ENCODE measurements at places on chromosomes 12 and 14.

DNA sequence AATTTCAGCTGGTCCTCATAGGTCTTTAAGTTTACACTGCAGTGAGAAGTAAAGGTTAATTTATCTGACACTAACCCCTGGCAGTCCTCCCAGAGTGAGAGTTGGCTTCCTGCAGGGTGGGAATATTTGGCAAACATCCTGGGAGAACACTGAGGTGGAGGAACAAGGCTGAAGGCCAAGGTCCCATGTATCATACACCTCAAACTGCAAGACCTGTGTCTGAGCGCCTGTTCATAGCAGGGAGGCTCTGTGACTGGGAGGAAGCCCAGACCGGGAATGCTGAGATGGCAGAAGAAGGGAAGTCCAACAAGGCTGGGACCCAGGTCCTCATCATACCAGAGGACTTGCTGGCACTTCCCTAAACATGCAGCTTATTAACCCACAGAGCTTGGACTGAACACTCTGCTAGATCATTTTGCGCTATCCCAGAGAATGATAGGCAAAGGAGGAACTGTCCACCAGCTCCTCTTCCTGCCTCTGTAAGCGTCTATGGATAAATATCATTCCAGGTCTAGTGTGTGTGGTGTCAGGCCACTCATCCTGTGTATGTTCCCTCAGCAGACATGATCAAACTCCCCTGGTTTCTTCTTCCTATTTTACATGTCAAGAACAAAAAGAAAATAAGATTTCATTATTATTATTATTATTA lies 199.6 kb upstream of the CNOT2 start:
- DNase-seq: no peak

DNA sequence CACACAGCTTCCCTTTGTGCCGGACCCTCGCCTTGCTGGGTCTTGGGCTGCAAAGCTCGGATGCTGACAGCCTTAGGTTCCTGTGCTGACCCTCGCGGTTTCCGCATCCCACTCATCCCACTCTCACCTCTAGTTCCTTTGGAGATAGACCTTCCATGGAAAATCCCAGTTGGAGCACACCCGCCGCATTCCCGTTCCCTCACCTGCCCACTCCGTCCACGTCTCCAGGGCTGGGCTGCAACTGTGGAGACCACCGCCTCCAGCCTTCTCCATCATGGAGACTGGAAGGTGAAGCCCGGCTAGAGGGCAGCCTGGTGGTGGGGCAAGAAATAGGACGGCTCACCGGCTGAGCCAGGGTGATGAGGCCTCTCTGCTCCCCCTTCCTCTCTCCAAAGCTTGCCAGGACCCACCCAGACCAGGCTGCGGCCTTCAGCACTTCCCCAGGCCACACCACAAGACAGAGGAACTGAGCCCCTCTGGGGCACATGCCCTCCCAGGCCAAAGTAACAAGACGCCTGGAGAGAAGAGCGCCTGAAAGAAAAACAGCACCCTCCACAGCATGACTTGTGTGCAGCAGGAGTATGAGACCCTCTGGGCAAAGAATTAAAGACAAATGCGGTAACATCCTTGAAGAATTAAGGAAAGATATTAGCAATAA lies 15.0 kb downstream of the TMEM121 start:
- DNase-seq: no peak

GRCh38 chr12:119544765-119545625 lies 48.6 kb upstream of the TMEM233 start:
- peak; percentile 44 for DNase-seq

DNA sequence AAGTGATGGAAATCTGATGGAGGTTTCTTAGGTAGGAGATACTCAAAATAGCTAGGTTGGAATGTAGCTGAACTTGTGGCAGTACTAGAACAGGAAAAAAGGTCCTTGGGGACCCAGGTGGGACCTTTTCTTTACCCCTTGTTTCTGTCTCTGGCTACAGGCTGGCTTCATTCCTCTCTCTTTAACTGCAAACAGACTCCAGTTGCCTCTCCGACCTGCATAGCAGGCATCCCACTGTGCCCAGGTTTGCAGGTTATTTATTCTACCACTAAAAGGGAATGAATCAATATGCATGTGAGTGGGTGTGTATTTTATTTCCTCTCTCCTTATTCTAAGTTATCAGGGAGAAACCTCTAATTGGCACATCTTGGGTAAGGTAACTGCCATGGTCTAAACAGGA lies 758.1 kb downstream of the MED13L start:
- DNase-seq: no peak

DNA sequence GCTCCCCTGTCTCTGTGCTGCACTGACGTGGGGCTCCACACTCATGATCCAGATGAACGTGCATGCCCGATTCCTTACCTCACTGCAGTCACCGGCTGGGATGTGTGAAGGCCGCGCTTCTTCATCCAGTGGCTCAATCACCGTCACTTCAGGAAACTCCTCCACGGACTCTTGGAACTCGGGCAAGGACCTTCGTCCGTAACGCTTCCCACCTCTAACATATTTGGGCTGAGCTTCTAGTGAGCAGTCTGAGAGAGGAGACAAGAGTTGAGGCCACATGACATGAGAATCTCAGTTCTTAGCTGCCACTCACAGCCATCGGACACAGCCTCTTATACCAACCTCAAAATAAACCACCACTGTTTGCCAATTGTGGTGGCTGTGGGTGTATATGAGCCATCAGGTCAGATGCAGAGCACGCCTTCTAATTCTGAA lies 38.3 kb downstream of the NIN start:
- DNase-seq: no peak

DNA sequence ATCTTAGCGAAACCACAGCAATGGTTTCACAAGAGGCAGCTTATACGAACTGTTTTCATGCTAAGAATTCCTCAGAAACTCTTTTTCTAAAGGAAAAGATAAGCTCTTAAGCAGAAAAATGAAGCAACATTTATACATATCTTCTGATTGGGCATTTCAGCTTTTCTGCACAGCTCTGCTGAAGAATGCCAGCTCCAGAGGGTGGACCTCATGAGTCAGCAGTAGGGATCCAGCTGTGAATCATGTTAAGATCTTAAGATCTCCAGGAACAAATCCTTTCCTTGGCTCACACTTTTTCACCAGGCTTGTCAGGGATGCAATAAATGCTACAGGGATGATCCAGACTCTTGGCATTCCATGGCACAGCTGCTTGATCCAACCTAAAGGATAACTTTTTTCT lies 477.1 kb upstream of the CCDC196 start:
- DNase-seq: no peak

- no peak for DNase-seq
Measured at GRCh38 chr14:25833341-25834126, 764.3 kb downstream of the NOVA1 start.

DNA sequence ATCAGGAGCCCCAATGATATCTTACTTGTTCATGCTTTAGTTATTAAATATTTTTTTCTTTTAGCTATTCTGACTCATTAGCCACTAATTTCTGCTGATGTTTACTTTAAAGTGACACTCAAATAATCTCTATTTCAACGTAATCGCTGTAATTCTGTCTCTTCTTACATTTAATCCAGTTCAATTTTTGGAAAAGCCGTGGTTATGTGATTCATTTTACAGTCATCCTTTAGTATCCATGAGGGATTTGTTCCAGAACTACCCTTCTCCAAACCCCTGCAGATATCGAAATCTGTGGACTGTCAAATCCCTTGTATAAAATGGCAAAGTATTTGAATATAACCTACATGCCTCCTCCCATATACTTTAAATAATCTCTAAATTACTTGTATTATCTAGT lies 1103.4 kb downstream of the LRFN5 start:
- DNase-seq: no peak

- DNase-seq: no peak
Measured at GRCh38 chr12:66905201-66905600, 226.3 kb upstream of the GRIP1 start.

- DNase-seq: no peak
Measured at GRCh38 chr12:111204788-111205241, 164.1 kb downstream of the PHETA1 start.

- no peak for DNase-seq
Measured at GRCh38 chr12:116310082-116310481, 32.6 kb upstream of the MED13L start.

DNA sequence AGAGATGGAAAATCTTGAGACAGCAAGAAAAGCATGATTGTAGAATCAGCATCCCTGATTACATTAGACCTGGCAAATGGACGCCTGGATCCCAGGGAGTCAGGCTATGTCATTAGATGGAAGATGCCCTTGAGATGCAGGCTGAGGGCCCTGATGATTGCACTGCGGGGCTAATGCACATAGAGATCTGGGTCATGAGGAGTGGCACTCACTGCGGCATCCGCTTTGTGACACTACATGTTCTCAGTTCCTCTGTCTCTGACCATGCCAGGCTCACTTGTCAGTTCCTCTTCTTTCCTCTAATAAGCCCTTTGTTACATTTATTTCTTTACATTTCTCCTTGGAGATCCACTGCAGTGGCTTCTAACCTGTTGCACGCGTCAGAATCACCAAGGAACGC lies 70.1 kb upstream of the GPATCH2L start:
- DNase-seq: no peak

DNA sequence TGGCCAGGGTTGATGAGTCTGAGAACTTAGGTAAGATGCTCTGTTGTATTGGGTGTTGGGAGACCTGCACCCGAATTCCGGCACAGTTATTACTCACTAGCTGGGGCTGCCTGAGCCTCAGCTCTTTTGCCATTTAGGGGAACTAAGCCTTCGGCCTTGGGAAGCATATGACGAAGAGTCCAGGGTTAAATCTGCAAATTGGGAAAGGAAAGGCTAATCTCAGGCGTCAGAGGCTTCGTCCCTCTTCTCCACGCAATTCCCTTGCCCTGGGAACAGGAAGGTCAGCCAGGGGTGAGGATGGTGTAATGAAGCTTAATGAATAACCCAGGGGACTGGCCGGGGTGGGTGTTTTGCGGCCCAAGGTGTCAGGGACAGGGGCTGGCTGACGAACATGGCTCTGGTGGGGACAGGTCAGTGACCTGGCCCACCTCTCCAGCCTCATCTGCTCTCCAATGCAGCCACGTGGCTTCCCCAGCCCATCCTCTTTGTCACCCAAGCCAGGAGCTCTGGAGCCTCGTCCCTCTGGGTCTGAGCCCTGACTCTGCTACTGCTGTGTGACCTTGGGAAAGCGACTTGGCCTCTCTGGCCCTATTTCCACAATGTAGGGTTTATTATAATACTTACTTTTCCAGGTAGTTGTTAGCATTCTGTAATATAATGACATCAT lies 3.8 kb upstream of the SDSL start:
- DNase-seq: no peak

- DNase-seq: no peak
Measured at GRCh38 chr14:23006188-23006534, 3.8 kb downstream of the C14orf93 start.

- DNase-seq: no peak
Measured at GRCh38 chr14:102500158-102500662, 9.4 kb downstream of the ANKRD9 start.

GRCh38 chr14:22567437-22567836 lies 21.6 kb downstream of the DAD1 start:
- no peak for DNase-seq

- no peak for DNase-seq
Measured at GRCh38 chr12:40017488-40017887, 88.4 kb downstream of the SLC2A13 start.

GRCh38 chr12:50678650-50679365 lies 85.1 kb upstream of the ATF1 start:
- no peak for DNase-seq

DNA sequence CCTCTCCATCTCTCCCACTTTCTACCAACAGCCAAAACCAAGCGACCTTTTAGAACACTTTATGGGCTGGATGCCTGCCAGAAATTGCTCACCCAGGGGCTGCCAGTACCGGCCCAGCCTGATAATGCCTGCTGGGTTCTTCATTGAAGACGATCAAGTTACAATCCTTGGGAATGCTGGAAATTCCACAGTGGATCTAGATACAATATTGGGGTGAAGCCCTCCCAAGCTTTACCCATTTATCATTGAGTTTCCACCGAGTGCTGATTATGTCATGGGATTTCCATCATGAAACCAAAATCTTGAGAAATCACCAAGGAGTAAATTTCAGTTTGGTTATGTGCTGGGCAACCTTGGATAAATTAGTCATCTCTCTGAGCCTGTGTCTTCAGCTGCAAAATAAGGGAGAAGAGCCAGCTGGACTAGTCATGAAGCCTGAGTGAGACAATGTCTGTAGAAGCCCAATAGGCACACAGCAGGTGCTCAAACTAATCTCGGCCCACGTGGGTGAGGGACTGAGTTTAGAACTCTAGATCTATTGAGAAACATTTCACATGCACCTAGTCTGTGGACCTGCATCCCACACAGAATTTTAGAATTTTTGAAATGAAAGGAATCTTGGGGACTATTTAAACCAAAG lies 75.5 kb upstream of the CLMN start:
- no peak for DNase-seq

- DNase-seq: no peak
Measured at GRCh38 chr12:123489580-123489979, 31.6 kb downstream of the SNRNP35 start.

GRCh38 chr12:130990034-130990433 lies 36.3 kb downstream of the ADGRD1 start:
- no peak for DNase-seq

GRCh38 chr14:65832431-65833266 lies 420.1 kb downstream of the FUT8 start:
- no peak for DNase-seq

DNA sequence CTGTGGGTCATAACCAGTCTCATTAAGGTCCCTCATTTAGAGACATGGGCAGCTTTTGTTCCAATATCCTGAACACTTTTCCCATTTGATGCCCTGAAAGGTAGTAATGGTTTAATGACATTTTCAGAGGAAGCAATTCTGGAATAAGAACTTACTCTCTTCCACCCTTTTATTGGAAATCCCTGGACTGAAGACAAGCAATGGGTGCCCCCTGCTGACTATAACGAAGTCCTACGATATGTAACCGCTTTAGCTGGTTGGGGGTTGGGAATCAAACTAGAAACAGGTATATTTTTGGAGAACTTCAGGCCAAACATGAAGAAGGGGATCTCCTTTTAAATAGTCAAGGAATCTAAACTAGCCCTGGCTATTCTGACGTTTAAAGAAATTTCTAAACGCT lies 20.5 kb downstream of the SARNP start:
- DNase-seq: no peak

GRCh38 chr12:126700096-126700495 lies 1566.9 kb upstream of the TMEM132C start:
- no peak for DNase-seq

- DNase-seq: no peak
Measured at GRCh38 chr14:55138091-55138490, 9.0 kb downstream of the LGALS3 start.

DNA sequence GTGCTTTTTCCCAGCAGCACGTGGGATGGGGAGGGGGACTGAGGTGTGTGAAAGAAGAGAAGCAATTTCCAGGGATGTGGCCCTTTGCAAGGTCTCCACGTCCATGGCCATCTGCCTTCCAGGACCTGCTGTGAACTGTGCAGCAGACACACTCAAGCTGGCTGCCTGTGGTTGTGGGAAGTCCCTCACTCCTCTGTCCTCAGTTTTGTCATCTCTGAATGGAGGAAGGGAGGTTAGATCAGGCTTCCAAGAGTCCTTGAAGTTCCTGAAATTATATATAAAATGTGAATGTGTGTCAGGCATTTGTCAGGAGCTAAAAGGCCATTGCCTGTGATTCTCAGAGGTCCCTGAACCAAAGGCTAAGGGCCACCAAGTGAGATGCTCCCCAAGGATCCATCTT lies 328.2 kb downstream of the CACNA1C start:
- no peak for DNase-seq

GRCh38 chr12:13530966-13531365 lies 334.4 kb downstream of the EMP1 start:
- no peak for DNase-seq

GRCh38 chr12:54749191-54749818 lies 101.1 kb upstream of the DCD start:
- no peak for DNase-seq

GRCh38 chr12:89777733-89778379 lies 69.2 kb upstream of the ATP2B1 start:
- DNase-seq: no peak

Data from CMK (cell line).